ENCODE measurements at places on chromosomes 16 and 17.

- DNase-seq, result no peak
Observed at GRCh38 chr17:33870936-33871335, 384.1 kb upstream of the CCL2 start.

DNA sequence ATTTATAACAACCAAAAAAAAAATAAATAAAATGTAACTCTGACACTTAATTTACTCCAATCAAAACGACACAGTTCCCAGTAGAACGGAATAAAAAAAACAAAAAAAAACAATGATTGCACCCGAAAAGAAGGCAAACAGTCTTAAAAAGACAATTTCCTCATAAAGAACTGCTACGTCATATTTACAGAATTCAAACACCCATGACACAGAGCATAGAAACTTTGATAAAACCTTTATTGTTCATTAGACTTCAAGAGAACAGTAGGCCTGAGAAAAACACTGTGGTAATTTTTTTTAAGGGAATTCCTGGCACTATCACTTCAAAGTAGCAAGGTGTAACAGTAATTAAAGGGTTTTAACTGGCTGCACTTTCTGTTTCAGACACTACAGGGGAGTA, 26.1 kb downstream of the FAM222B start:
- no peak for DNase-seq

DNA sequence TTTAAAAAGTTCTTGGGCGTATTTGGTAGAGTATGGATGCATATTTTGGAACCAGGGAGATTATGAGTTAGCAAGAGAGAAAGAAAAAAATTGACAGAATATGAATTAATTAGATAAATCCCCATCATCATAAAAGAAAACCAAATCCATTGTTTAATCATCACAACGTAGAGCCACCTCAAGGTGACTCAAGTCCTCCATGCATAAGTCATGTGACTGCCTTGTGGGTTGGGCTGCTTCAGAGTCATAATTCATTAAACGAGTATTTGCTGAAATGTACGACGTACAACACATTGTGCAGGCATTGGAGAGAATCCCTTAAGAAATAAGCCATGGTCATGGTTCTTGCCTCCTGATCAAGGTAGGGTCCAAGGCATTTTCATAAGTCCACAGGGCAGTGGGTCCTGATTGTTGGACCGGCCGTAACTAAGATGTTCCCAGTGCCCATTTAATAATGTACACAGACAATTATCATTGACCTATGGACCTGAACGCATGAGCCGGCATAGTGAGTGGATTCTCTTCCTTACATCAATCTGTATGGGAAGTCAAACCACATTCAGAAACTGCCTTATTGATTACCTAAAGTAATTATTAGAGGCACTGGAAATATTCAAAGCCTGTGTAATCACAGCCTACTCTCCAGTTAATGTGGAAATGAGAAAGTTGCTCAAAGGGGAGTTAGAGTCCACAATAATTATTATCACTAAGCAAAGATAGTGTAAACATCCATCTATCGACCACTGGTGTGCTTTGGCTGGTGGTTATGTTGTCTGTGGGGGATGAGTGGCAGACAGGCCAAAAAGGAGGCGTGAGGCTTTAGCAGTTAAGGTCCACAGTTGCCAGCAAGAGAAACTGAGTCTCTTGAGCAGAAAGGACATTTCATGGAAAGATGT, 165.4 kb downstream of the PITPNC1 start:
- no peak for DNase-seq

DNA sequence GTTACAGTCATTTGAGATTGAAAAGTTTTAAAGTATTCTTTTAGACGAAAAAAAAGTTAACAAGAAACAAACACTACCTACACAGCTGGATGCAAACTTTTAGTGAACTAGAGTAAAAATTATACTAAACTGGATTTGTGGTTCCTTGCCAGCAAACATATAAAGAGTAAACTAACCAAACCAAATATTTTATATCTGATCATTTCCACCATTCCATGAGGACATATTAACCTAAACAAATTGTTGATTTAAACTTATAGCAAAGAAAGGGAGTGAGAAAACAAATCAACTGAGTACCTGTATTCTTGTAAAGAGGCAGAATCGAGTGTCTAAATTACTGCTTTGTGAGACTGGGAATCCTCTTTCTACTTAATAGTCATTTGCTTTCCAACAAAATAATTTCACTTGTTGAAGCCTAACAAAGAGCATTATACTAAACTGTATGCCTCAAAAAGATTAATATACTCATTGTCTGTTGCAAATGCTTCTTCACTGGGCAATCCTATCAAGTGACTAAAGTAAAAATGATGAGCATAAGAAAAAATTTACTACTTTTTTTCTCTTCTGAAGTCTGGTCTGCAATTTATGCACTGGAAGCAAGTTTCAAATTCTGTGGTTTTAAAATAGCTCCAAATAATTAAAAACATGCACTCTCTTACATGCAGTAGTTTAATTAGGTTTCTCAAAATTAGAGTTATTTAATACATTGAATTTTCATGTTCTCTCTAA, 37.5 kb downstream of the AKAP10 start:
- no peak for DNase-seq

DNA sequence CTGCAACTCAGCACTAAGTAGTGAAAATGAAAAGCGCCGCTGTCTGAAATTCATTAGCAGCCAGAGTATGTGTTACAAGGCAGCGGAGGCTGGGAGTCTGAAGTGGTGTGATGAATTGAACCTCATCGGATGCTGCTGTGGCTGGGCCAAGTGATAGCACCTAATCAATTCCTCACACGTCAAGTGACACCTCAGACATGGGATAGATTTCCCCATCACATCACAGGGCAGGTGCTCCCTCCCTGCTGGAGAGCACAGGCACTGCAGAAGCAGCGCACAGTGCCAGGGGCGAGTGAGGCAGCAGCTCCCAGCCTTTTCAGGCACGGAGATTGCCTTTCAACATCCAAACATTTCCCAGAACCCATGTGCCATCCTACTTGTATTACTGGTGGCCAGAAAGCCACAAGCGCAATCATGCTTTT, 32.2 kb downstream of the DRC3 start:
- no peak for DNase-seq

- no peak for DNase-seq
Observed at GRCh38 chr16:89924925-89925307, 1.8 kb downstream of the TUBB3 start.

GRCh38 chr16:48203974-48204824, 39.9 kb upstream of the LONP2 start:
- DNase-seq, result no peak

DNA sequence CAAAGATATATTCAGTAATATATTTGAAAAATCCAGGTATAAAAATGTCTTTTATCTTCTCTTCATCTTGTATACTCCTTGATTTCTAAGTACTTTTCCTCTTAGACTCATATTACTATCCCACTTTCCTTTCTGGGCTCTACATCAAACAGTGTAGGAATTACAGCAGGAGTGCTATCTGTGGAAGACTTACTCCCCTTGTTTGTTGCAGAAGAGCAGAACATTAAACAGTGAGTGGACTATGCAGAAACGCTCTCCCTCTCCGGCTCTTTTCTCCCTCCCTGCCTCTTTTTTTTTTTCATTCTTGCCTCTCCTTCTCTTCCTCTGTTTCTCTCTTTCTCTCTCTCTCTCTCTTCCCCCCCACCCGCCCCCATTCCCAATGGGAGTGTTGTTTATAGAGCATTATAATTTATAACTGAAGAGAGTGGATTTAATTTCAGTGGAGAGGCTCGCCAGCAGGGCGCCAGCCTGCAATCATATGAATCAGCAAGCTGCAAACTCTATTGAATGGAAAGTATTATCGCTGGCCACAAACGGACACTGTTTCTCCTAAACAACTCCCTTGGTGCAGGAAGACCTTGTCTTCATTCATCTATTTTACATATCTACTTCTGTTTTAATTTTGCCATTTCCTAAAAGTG, 242.3 kb upstream of the TBX2 start:
- DNase-seq, result no peak

DNA sequence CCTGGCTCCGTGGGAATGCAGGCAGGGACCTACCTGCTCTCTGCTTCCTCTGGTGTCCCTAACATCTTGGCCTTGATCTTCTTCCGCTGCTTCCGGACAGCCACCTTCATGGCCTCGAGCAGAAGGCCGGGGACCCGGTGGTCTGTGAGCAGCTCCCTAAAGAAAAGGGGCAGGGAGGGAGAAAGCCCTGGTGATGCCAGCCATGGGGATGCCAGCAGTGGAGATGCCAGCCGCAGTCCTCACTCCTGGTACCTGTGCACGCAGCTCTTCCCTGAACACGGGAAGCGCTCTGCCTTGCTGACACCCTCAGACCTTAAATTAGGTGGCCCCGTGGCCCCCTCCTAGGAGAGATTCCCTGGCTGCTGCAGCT, 1.9 kb downstream of the RILP start:
- DNase-seq, result no peak
